Effector CD4-positive, alpha-beta T cell (primary cell): ENCODE measurements at places on chromosomes 12 and 14.

DNA sequence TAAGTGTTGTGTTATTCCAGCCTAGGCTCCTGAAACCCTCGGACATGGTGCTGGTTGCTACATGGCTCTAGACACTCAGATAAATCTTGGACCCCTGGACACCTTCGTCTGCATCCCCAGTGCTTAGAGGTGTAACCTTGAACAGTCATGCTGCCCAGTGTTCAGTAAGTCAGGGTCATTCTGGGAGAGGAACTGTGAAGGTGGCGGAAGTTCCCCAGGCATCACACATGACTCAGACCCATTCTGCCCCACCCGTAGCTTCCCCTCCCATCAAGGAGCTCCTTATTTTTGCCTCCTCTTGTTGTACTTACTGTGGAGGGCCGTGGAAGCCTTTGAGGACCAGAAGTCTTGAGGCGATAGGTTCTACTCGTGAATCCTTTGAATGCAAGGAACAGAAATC lies 18.1 kb upstream of the SSPN start:
- DNase-seq = no peak

DNA sequence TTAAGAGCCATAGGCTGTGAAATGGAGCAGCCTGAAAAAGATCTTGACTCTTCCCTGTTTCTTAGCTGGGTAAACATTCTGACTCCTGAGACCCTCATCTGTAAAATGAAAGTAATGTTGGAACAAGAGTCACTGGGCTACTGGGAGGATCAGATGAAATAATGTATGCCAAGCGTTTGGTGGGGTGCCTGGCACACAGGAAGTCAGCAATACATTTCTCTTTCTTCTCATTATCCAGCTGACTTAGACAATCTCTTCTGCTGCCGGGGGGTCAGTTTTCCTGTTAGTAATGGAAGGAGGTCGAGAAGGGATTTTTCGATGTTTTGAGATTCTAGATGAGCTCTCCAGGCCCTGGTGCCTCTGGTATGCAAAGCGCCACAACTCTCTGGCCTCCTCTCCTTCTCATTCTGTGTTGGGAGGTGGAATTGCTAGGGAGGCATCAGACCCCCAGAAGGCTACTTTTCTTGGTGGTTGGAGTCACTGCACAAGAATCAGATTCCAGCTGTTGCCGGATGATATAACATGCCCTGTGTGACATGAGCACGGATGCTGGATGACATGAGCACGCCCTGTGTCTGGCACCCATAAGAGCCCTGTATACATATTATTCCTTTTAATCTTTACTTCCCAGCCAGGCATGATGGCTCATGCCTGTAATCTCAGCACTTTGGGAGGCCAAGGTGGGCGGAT lies 4.3 kb downstream of the OASL start:
- DNase-seq = no peak

- DNase-seq = no peak
These were observed 442.0 kb downstream of the BTG1 start for GRCh38 chr12:91703491-91704283.

GRCh38 chr14:100278702-100279101 lies 27.5 kb downstream of the SLC25A29 start:
- DNase-seq = no peak

- no peak for DNase-seq
These were observed 102.3 kb downstream of the SLC25A47 start for GRCh38 chr14:100425429-100425827.

DNA sequence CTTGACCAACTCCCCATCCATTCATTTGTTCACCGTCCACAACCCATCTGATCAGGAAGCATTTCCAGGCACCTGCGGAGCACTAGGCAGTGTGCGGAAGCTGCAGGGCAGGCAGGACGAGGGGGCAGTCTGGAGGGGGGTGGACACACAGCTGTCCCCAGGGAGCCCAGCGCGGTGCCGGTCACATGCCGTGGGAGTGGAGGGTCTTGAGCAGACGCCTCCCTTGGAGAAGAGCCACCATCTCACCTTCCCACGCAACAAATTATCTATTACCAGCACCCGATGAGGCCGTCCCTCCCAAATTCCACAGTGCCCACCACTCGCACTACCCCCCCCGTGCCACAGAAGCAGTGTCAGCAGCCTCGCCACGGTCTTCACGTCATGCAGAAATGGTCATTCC lies 10.8 kb downstream of the DLK1 start:
- no peak for DNase-seq

DNA sequence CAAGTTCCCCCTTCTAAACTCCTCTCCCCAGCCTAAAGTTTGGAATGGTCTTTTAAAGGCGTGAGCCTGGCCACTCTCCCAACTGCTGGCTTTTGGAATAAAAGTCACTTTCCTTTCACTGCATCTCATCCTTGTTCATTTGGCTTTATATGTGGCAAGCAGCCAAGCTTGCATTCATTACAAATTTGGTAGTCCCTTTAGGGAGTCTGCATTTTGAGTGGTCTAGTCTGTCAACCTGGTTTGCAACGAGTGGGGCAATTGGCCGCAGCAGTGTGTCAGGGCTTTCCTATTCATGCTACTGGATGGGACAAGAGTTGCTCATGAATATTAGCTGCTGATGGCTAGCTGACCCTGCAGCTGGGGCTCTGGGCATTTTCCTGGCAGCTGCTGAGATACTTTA lies 57.0 kb downstream of the CATSPERB start:
- DNase-seq = no peak

GRCh38 chr14:64788706-64789105 lies 84.5 kb downstream of the PLEKHG3 start:
- DNase-seq = no peak

DNA sequence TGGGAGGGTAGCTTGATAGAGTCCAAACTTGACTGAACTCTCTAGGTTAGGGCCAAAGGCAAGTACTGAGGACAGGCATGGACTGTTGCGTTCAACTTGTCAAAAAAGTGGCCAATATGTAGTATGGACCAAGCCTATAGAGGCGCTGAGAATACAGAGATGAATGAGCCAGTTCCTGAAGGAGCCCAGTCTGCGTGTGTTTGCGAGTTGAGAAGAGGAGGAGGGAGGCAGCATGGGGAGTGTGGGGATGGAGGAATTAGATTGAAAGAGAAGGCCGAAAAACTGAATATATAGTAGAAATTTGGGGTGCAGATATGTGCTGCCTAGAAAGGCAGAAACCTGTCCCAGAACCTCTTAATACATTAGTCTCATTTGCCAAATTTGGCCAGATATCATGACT lies 412.4 kb downstream of the PCNX1 start:
- no peak for DNase-seq

DNA sequence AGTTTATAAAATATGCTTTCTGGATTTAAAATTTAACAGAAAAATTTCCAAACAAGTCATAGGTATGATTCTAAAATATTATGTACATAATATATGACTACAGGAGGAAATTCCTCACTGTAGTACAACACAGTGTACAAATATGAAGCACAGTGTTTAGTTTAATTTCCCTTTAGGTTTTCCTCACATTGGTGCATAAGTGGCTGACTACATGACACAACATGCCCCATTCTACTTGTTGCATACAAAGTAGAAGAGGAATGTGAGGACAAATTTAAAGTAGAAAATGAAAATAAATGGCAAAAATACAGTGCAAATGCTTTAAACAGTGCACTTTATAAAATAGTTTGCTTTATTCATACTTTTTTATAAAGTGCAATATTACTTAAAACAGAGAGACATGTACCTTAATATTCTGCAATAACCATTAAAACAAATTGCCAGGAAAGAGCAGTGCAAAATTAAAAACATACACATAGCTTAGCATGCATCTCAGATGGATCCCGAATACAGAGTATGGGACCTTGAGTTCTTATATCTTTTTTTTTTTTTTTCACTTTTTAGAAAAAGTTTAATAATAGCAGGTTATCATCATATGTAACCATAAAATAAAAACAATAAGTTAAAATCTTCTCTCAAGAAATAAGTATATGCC lies 54.8 kb upstream of the TTC7B start:
- no peak for DNase-seq

- DNase-seq = peak; percentile 24
These were observed 1304.9 kb downstream of the TMEM121 start for GRCh38 chr14:106831322-106831720.

GRCh38 chr12:9636851-9637206 lies 29.1 kb upstream of the KLRB1 start:
- no peak for DNase-seq
